Liver (tissue), 10 donors: ENCODE measurements at places on chromosomes 2 and 18. TPM values are rescaled to one million over a fixed set of nuclear protein-coding genes. Genes with fewer than 3 reads are reported as not detected.

The ALPP gene
- total RNA-seq = not detected

The DHRS9 gene
- 0.67 TPM for total RNA-seq

The ARHGEF4 gene
- total RNA-seq = not detected

The DSG1 gene
- total RNA-seq = 0.61 TPM
